ENCODE measurements at places on chromosomes 2 and 18.

- DNase-seq: no peak
Observed at GRCh38 chr2:29525921-29526320, 395.5 kb downstream of the ALK start.

- DNase-seq: no peak
Observed at GRCh38 chr18:49400398-49401072, 59.9 kb downstream of the DYM start.

- DNase-seq: no peak
Observed at GRCh38 chr18:22015156-22015555, 154.2 kb upstream of the GATA6 start.

DNA sequence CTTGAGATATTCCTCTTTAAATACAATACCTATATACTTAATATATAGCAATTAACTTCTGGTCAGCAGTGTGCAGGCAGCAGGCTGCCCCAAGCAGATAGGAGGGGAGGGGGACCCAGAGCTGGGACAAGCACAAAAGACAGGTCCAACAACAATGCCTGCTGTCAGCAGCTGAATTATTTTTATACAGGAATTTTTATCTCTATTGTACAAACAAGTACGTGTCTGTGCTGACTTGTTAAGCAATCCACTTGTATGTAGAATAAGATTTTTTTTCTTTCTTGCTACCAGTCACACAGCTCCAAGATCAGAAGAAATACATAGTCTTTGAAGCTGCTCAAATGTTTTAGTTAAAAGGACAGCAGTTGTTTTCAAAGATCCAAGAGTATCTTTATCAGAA lies 16.7 kb downstream of the BCL11A start:
- DNase-seq: no peak

DNA sequence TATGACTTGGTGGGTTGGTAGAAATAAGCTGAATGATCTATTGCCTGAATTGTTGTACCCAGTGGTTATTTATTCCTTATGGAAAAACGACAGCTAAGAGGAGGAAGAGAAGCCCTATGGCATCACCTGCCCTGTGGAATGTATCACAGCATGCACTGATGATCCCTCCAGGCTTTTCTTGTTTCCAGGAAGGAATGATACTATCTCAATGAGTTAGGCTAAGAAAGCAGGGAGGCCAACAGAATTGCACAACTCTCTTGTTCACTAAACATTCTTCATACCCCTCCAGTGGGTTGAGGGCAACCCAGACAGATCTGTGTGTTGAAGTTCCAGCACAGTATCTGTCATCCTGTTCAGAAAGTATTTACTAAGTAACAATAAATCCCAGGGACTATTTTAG lies 1001.7 kb upstream of the GYPC start:
- DNase-seq: no peak

DNA sequence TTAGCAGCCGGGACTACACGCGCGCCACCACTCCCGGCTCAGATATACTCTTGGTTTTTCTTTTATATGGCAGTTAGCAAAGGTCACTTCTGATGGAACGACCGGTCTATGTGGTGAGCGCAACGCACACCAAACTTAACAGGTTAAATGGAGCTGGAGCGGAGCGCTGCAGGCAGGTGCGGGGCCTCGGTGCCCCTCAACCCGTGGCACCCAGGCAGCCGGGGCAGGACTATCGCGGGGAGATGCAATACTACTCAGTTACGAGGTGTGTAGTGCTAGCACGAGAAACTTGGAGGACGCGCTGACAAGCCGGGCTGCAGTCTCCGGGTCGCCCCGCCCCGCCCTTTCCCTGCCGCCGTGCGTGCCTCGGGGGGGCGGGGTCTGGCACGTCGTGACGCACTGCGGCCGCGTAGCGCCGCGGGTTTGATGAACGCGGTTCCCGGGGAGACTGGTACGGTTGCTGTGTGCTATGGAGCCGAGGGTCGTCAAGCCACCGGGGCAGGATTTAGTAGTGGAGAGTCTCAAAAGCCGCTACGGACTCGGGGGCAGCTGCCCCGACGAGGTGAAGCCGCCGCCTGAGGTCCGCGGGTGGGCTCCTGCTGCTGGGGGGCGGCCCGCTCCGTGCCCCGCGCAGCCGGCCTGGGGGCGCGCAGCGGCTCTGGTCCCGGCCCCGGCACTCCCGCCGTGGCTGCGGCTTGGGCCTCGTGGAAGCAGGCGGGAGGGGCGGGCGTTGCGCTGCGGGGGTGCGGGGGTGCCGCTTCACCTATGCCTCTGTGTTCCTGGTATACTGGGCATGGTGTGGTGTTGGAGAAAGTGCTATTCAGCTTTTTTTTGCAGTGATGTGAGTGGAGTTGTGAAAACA lies at the start of gene CCDC138:
TSS of gene CCDC138 (plus strand) at position 418 of the 862 bp plus-strand sequence. CDS start at position 470, 52 bp downstream.
- DNase-seq: peak; percentile 80

DNA sequence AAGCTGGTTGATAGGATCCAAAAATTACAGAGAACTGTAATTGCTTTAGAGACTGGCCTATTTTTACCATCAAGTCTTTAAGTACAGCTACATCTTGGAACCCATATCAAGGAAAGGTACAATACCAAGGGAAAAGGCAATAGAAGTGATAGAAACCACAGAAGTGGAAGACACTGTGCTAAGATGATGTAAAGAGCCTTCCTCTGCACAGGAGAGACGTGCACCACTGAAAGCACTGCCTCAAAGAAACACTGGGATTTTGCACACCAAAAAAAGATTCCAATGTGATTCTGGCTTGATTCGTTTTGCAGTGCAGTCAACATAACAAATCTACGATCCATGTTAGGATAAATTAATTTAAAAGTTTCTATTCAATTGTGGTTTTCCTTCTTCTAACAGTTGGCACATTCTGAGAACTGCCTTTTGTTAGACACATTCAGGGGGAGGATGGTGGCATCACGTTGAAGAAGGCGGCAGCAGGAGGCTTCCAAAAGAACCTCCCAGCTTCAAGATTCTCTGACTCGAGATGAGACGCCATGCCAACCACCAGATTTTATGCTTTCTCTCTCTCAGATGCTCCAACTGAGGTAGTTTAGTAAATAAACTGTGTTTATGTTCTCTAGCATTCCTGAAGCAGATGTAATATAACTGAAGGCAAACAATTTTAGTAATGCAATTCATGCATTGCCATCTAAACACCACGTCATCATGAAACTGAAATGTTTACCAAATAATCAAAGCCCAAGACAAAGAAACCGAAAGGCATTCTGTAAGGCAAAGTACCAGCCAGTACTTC lies 102.9 kb downstream of the BCL2 start:
- no peak for DNase-seq

- no peak for DNase-seq
Observed at GRCh38 chr2:143843686-143844085, 676.2 kb downstream of the ZEB2 start.

DNA sequence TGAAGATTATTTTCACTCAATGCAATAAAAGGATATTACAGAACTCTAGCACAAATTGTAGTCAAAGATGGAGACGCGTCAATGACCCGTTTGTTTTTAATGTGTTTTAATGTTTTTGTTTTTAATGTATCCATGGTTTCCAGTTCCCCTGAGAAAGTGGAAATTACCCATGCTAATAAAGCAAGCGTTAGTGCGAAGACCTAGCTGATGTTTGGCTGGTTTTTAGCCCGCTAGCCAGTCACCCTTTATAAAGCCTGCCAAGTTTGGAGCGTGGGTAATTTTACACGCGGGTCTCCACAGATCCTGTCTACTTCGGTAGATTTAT lies 430 bp upstream of the CHMP1B start:
- DNase-seq: no peak

DNA sequence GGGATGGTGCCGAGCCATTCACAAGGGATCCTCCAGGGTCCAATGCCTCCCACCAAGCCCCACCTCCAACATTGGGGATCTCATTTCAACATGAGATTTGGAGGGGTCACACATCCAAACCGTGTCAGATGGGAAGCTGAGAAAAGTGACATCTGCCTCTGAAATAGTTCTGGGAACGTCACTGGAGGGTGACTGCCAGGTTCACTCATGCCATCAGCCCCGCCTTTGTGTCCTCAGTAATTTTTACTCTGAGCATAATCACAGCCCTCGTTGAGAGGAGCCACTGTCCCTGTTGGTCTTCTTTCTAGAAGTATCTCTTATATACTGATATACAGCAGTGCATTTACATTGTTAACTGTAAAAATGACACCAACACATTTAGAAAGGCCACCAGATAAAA lies 67.4 kb downstream of the KLHL29 start:
- DNase-seq: no peak
